Upper lobe of left lung (tissue), 6 donors: ENCODE measurements at places on chromosomes 1 and 21.

GRCh38 chr1:146032631-146033219, 11.2 kb upstream of the HJV start:
- no peak for DNase-seq

DNA sequence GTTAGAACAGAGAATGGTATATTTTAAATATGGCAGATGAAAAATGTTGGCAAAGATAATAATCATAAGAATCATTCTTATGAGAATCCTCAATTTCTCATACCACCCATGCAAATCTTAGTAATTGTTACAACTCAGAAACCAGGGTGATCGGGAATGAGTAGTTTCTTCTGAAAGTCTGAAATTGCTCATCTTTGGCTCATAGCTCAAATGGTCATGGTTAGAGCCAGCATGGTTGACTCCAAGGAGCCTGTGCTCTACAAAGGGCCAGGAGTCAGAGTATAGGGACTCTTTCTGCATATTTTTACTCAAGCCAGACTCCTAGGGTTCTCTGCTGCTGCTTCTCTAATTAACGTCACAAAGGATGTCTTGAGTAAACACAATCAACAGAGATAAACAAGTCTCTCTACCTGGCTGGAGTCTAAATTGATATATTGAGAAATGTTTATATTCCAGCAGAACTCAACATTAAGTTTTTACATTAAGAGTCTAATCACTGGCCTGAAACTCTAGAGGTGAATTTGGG, 1.9 kb upstream of the ETV3 start:
- no peak for DNase-seq

DNA sequence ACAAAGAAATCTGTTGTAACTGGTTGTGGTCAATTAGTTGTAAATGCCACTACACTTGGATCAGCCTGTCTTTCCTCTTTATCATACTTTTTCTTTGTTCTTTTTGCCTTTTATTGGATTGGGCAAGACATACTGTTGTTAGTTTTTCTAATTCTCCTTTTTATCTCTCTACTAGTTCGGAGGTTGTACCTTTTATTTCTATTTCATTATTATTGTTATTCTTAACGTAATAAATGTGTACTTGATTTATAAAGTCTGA, 59.2 kb downstream of the IVNS1ABP start:
- DNase-seq = no peak

DNA sequence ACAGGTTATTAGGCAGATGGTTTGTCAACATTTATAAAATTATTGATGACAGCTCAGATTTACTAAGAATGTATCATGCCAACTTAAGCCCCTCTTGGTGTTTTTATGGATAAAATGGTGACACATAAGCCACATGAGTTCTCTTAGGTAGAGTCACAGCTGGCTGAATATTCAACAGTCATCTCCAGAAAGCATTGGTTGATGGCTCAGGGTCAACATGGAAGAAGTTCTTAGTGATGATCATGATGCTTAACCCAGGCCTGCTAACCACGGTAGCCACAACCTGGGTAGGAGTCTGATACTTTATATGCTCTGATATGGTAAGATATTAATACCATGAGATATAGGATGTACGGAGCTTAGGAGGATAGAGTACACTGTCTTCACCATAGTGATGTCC, 46.4 kb upstream of the SIPA1L2 start:
- DNase-seq = no peak

GRCh38 chr1:223219846-223220610, 77.0 kb upstream of the TLR5 start:
- DNase-seq = no peak

DNA sequence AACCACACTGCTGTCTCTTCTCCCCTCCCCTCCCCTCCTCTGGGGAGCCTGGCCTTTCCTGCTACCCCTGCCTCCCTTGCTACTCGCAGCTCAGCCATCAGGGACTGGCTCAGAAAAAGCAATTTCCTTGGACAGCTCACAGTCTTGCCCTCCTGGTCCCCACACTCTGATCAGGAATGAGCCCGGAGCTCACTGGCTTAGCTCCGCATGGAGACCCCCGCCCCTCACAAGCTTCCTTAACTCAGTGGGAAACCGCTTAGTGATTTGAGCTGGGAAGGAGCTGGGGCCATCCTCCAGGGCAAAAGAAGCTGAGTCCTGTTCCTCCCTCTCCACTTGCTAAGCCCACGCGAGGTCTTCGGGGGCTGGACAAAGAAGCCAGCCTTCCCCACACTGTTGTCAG, 70.3 kb upstream of the ACTL8 start:
- no peak for DNase-seq

- no peak for DNase-seq
These were observed 165.0 kb upstream of the VAMP3 start for GRCh38 chr1:7606096-7606495.

DNA sequence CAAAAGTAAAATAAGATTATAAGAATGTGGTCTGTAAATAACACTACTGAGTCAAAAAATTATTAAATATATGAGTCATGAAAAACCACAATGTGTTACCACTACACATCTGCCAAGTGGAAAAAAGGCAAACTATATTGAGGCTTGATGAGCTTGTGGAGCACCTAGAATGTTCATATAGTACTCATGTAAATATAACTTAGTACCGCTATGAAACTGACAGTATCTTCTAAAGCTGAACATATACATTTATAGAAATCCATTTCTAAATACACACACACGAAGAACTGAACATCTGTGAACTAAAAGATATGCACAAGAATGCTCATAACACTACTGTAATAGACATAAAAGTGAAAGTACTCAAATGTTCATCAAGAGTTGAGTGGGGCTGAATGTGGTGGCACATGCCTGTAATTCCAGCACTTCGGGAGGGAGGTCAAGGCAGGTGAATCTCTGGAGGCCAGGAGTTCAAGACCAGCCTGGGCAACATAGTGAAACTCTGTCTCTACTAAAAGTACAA, 18.5 kb upstream of the GBP3 start:
- no peak for DNase-seq

GRCh38 chr1:241612533-241613477, 27.4 kb downstream of the CHML start:
- DNase-seq = peak; percentile 25

GRCh38 chr1:215556996-215557395, 10.1 kb upstream of the KCTD3 start:
- no peak for DNase-seq

- no peak for DNase-seq
These were observed 88.1 kb upstream of the TTC39A start for GRCh38 chr1:51418384-51418959.

DNA sequence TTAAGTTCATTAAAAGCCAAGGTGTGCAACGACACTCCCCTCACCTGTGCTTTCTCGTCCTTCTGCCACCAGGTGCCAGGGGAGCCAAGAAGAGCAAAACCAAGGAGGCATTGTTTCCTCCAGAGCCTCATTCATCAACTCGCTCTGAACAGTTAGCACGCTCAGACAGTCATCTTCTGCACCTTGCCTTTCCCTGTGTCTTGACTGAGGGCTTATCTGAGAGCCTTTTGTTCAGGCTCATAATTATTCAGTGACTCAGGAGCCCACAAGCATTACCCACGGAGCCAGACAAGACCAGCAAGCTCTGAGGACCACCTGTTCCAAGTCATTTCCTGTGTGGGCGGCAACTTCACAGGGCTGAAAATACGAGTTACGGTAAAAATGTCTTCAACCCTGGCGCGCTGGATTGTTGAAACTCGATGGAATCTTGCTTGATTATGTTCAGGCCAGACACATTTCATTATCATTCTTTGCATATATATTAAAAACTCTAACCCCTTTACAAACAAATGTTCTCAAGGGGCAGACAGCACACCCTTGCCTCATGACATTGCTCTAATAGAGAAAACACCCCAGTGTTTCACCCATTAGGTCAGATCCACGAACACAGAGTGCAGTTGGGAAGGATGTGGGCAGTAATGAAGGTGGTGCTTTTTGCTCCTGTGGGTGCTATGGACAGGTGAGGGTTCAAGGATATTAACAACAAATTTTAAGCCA, 89.7 kb upstream of the RUNX1 start:
- no peak for DNase-seq

DNA sequence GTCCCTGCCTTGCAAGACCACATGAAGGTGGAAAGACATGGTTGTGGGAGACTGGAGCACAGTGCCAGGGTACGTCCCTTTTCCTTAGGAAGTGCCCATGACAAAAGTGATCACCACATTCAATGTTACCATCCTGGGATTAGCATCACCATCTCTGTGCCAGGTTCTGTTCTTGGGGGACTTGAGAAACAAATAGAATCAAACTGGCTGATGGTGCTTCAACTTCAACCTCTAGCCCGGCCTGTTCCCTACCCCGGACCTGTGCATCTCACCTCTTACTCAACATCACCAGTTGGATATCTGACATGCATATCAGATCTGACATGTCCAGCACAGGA, 153.3 kb downstream of the GRIK3 start:
- DNase-seq = no peak

GRCh38 chr1:110674337-110675059, at the start of gene KCNA3:
KCNA3 (minus strand) TSS chr1:110674940; CDS start chr1:110674809, 131 bp downstream.
- peak; percentile 94 for DNase-seq

- no peak for DNase-seq
These were observed 136.2 kb upstream of the DUSP10 start for GRCh38 chr1:221878134-221878533.

DNA sequence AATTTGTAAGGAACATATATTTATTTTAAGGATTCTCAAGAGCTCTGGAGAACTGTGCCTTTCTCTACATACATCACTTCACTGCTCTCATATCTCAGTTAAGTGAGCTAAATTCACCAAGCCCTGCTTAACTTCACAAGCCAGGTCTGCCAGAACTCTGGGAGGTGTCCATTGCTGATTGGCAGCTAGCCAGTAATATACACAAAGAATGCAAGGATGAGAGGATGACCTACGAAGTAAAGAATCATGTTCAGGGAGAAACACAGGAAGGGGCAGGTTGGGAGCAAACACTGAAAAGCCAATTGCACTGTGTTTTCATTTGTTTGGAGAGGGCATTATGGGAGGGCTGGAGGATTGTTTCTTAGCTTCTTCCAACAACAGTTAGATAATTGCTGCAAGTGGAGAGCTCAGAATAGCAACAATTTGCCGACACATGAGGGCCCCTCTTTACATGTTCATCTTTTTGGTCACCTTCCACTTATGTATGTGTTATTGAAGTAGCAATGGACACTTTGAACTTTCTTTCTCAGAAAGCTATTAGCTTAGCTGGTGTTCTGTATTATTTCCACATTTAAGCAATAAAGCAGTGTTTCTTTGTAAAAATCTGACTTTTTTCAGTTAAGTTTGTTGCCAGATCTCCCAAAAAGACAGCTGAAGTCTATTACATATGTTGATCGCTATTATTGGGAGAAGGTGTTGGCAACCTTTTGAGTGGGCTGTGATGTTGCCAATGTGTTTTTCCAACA, 254.8 kb downstream of the LTN1 start:
- no peak for DNase-seq

- DNase-seq = no peak
These were observed 225.4 kb downstream of the TRABD2B start for GRCh38 chr1:47771751-47772150.
